ENCODE measurements at places on chromosomes 2 and 18.

- no peak for DNase-seq
These were observed 39.4 kb upstream of the SP5 start for GRCh38 chr2:170675701-170676100.

GRCh38 chr2:222024932-222025880 is 273.6 kb downstream of the PAX3 start:
- no peak for DNase-seq

GRCh38 chr2:17894005-17894404 is 15.5 kb downstream of the KCNS3 start:
- no peak for DNase-seq

DNA sequence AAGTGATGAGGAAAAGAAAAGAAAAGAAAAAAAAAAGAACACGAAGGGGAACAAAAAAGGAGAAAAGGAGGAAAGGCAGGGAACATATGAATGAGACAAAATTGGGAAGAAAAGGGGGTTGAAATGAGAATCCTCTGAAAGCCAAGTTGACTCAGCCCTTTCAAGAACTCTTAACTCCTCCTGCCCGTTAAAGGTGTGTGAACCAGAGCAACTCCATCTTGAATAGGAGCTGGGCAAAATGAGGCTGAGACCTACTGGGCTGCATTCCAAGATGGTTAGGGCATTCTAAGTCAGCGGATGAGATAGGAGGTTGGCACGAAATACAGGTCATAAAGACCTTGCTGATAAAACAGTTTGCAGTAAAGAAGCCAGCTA is 4.0 kb upstream of the POLE4 start:
- no peak for DNase-seq

GRCh38 chr2:143300536-143300935 is 171.3 kb downstream of the ARHGAP15 start:
- no peak for DNase-seq

- DNase-seq, result no peak
These were observed 121.4 kb upstream of the COL3A1 start for GRCh38 chr2:188852772-188853171.

DNA sequence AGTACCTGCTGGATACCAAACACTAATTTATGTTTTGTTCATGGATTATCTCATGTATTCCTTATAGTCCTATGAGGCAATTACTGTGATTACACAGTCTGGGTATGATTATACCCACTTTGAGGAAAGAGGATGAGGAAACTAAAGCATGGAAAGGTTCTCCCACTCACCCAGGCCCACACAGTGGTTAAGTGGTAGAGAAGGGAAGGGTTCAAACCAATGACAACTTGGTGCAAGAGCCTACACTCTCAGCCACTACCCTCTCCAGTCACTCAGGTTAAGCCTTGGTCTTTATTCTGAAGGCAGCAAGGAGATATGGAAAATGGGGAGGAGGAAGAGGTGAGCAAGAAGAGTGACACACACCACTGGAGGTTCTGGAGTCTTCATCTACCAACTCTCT is 64.5 kb upstream of the PPP1CB start:
- no peak for DNase-seq

DNA sequence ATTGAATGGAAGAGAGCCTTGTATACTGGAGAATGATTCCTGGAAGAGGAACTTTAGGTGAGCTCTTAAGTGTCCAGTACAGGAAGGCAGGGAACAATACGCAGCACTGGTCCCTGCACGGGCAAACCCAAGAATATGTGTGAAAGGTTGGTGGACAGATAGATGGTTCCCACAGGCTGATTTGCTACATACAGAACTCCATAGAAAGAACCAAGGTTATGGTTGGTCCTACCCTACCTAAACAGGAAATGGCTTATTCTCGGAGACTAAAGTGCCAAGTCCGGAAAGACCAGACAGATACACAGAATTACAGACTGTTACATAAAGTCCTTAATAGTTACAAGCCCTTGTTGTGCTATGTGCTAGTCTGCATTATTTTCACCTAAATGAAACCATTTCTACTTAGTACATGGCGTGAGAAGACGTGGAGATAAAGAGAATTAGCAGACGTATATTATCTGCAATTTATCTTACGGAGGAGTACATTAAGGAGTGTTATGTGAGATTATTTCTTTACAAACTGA is 1.2 kb downstream of the REV1 start:
- no peak for DNase-seq

All from BJ (cell line).